NCI-H1105 treated with DMSO at 0.1 percent for 48 hours (cell line): ENCODE measurements at places on chromosomes 7 and 10.

GRCh38 chr10:90788968-90789367 lies 68.9 kb downstream of the HTR7 start:
- DNase-seq, result no peak

DNA sequence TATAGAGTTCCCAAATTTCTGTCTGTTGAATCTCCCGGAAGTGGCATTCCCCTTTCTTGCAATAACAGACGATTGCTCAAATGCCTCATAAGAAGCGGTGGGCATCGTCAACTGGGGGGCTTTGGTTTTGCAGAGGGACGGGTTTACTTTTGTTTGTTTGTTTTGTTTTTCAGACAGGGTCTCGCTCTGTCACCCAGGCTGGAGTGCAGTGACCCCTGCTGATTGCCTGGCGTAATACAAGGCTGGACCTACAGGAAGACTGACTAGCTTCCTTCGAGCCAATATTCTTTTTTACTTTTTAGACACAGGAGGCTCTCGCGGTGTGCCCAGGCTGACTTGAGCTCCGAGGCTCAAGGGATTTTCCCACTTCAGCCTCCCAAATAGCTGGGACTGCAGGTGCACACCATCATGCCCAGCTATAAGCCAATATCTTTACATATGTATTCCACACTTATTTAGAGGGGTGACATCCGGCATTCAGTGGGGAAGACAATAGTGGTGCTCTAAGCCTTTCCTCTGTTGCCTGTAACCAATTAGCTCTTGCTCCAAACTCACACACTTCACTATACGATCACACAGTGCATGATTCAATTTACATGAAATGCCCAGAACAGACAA lies 58.1 kb downstream of the FHIP2A start:
- no peak for DNase-seq

DNA sequence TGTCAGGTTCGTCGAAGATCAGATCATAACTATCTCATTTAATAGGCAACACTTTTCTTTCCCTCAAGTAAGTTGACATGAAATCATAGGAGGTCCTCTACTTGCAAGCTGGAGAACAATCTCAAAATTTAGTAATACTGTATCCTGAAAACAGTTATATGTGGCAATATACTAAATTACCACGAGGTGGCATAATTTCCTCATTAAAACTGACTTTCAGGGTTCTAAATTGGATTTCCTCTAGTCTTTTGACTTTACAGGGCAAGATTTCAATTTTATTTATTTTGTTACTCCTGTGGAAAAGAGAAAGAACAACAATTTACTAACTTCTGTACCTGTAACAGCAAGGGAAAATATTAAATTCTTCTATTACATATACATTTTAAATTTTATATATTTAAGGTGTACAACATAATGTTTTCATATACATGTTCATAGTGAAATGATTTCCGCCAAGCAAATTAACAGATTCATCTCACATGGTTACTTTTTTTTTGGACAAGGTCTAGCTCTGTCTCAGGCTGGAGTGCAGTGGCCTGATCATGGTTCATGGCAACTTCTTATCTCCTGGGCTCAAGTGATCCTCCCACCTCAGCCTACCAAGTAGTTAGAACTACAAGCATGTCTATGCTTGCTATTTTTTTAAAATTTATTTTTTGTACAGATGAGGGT lies 53.4 kb upstream of the CYP2C18 start:
- peak; percentile 36 for DNase-seq

DNA sequence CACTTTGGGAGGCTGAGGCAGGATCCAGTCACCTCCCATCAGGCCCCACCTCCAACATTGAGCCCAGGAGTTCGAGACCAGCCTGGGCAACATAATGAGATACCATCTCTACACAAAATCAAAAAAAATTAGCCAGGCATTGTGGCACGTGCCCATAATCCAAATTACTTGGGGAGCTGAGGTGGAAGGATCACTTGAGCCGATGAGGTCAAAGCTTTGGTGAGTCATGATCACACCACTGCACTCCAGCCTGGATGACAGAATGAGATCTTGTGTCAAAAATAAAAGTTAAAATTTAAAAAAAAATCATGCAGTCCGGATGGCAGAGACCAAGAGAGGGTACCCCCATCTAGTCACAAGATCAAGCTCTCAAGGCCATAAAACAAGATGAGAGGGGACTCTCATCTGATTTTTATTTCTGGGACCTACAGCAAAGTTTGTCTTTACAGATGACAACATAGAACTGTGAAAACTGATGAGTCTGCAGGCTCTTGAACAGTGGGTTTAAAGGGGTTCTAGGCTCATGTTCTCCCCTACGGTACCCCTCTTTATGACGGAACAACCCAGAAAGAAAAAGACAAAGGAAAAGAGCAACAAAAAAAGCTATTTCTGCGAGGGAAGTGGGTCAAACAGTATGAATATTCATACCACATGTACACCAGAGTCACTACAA lies 28.9 kb upstream of the CREB3L2 start:
- no peak for DNase-seq

GRCh38 chr10:123930340-123931001 lies 38.9 kb upstream of the CPXM2 start:
- DNase-seq, result no peak

DNA sequence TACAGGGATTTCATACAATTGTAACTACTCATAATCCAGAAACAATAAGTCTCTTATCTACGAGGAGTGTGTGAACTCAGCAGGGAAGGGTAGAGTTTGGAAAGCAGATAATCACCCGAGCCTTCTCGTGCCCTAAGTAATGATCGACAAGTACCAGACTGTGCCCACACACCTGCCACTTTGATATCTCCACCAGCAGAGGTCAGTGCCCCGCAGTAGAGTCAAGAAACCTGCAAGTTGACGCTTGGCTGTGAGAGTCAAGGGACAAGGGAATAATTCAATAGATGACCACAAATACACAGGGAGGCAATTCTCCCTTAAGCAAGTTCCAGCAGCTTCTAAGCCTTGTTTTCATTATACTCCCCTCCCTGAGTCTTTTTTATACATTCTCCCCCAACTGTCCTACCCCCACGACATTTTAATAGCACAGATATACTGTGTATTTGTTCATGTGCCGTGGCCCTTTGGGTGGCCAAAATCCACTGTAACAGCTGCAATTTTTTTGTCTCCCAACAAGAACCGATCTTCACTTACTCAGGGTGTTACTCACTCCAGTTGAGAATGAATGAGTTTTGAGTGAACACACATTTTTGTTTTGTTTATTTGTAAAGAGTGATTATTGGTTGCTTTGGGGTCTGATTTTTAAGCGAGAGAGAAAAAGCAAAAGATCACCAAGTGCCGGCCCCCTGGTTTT lies 106.9 kb upstream of the RHEB start:
- DNase-seq, result peak; percentile 54

DNA sequence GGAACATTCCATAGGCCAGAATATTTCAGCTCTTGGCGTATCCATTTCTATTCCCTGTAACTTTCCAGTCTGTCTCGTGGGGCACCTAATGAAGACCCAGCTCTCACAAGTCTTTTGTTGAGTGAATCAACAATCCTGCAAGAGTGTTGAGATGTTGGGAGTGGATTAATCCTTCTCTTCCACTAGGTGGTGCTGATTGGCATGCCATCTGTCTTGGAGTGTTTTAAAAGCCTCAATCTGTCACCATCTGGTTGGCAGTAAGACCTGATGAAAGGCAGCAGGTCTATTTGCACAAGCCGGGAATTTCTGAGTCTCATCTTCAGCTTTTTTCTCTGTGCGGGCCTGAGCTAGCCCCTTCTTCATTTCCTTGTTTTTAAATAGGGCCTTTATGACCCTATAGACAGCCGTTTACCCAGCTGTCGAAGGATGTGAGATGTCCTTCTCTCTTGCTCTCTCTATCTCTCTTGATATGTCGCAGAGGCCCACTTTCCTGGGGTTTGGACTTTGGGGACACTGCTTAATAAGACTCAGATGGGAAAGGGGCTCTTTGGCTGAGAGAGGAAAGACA lies 180.5 kb downstream of the ZNF365 start:
- DNase-seq, result peak; percentile 0

DNA sequence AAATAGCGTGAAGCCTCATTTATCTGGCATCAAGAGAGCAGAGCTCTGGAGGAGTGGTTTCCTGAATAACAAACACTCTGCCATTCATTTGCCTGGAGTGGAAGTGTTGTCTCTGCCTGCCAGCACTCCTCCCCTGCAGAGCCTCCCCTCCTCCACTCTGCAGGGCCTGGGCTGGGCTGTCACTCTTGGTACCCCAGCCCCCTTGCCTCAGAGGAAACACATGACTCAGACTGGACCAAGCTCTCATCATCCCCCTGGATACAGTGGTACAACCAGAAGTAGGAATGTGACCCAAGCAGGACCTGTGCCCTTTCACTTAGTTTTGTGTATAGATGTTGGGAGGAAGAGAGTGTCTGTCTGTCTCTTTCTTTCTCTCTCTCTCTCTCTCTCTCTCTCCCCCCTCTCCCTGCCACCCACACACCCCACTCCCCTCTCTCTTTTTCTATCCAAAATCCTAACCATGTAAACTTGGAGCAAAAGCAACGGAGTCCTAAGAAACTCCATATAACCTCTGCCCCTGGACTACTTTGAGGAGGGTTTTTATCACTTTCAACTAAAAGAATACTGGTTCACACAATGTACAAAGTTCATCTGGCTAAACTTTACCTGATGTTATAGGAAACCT lies 43.9 kb downstream of the DOCK4 start:
- DNase-seq, result peak; percentile 65

- DNase-seq, result no peak
These were observed 240.7 kb downstream of the PARD3 start for GRCh38 chr10:34574353-34574934.

GRCh38 chr7:132125096-132125495 lies 451.2 kb downstream of the PLXNA4 start:
- no peak for DNase-seq

DNA sequence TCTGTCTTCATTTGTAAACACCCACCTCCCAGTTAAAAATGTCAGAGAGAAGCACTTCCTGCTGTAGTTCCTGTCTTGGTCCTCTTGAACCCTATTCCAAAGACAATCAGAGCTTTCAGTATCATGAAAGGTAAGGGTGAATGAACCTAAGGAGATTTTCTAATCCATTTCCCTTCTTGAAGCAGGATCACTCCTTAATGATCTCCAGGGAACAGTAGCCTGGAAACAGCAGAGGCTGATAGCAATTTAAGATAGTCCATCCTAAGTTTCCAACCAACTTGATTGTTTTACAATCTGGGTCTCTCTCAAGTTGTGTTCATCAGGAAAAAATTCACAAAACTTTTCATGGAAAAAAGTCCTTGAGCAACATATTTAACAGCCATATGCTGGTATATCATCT lies 273.6 kb downstream of the NEBL start:
- DNase-seq, result no peak

- no peak for DNase-seq
These were observed 50.5 kb downstream of the CDK6 start for GRCh38 chr7:92785923-92786322.

GRCh38 chr7:106485031-106485551 lies 175.9 kb downstream of the CCDC71L start:
- no peak for DNase-seq

- no peak for DNase-seq
These were observed 6.9 kb downstream of the ATP5MF start for GRCh38 chr7:99459087-99459486.

DNA sequence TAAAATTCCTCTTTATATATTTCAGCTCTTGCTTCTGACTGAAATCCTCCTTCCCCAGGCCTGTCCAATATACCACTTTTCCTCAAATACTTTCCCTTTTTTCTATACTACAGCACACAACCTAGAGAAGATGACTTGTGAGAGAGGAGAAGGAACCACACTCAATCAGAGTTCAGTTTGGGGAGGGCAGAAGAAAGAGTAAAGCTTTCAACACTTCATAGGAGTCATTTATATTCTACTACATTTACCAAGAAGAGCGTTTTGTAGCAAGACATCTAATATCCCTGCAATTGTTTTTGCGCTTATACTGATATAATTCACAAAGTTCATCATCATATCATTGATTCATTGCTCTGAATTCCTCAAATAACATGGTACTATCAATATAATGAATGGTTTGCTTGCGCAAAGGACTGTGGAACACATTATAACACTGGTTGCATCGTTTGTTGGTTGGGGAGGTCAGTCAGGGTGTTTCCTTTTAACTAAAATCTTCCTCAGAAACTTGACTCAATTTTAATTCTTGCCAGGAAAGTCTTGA lies 792.5 kb upstream of the CELF2 start:
- no peak for DNase-seq

DNA sequence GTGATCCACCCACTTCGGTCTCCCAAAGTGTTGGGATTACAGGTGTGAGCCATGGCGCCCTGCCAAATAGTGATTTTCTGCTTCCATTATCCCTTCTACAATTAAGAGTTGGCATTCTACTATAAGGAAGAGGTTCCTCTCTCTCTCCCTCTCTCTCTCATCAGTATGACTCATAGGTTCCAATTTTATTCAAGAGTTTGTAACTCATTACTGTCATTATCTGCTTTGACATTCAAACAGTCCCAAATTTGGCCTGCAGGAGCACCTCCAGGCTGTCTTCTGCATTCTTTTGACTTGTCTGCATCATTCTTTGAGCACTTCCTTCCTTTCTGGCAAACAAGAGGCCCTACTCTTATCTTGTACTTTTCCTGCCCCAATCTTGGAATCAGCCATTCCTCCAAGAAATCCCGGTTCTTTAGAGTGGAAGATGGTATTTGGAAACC lies 33.2 kb upstream of the CALU start:
- DNase-seq, result peak; percentile 89

DNA sequence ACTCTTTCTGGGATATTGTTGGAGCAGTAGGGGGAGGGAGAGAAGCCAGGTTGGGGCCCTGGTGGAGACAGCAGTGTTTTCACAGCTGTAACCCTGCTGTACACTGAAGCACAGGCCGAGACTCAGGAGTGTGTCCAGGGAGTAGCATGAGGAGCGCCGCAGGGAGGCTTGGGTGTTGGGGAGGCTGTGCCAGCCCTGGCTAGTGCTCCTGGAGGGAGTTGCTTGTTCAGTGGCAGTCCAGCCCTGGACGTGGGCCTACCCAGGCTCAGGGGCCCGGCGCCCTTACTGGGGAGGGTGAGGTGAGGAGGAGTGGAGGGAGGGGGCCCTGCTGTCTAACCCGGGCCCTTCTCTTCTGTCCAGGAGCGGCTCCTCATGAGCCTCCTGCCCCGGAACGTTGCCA lies 35.9 kb downstream of the ADCY1 start:
- DNase-seq, result no peak

DNA sequence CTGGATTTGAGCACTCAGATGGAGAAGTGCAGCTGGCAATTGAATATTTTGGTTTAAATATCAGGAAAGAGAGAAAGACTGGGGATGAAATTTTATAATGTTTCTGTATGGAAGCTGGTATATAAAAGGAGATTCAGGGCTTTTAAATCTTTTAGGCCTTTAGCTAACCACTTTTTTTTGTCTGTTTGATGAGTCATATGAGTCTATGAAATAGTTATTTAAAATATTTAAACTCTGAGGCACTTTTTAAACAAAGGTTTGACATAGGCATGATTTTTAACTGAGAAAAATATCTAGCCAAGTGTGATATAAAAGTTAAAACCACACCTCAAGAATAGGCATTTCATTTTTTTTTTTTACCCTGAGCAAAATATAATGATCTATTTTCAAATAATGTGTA lies 944.3 kb downstream of the GATA3 start:
- DNase-seq, result no peak
